ENCODE measurements at places on chromosomes 1 and 21. TPM values are rescaled to one million over a fixed set of nuclear protein-coding genes. Genes with fewer than 3 reads are reported as not detected.

DNA sequence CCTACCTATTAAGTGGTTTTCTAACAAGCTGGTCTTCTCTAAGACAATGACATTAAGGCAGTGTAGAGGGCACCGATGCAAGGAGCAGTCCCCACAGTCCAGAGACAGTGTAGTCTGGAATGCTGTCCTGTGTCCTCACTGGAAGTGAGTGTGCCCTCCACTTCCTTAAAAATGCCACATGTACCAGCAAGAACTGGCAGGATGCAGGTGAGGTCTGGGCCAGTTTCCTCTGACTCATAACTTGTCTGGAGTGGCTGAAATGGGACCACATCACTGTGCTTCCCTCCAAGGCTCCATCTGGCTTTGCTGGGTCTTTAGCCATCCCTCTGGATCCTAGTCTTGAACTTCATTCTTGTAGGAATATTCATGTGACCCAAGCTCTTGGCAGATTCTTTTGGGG, 170.5 kb upstream of the KIAA0040 start:
- no peak for DNase-seq

GRCh38 chr1:95094923-95095322, 22.2 kb upstream of the ALG14 start:
- no peak for DNase-seq

- DNase-seq = no peak
These were observed 124.2 kb downstream of the ATP6V1G3 start for GRCh38 chr1:198416296-198416695.

DNA sequence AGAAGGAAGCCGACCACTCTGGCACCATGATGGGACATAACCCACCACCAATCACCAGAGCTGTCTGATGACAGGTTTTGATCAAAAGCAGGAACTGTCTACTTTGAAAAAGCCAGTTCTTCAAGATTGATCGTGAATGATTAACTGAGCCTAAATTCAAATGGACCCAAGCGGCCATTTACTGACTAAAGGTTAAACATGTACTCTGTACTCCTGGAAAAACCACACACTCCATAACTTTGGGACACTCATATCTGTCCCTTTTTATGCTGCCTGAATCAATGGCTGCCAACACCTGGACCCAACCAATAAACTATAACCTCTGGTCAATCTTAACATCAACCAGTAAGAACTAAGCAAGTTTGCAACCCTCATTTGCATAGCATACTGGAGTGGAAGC, 206.6 kb downstream of the URB2 start:
- no peak for DNase-seq

GRCh38 chr1:87880764-87881163, 552.1 kb downstream of the LMO4 start:
- no peak for DNase-seq

DNA sequence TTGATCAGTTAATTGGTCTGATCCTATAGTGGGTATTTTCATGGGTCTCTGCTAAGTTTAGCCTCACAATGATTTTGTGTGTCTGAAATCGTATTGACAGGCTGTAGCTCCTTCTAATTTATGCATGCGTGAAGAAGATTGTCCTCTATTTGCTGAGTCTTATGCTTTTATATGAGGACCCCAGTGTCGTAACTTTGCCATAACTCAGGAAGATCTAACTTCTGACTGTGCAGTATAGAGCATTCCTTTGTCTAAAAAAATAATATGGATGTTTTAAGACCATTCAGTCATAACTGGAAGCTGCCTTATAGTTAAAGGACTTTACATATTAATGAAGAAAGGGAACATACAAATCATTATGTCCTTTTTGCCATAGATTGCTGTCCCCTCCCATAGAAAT, 73.3 kb downstream of the CAMTA1 start:
- no peak for DNase-seq

HPDL gene
- total RNA-seq = not detected

ZNF436 gene
- 4.0 TPM for total RNA-seq

ATAD3A gene
- 17.0 TPM for total RNA-seq

All from CD4-positive, alpha-beta T cell (primary cell).